Activated CD8-positive, alpha-beta T cell treated with anti-CD3 and anti-CD28 coated beads, Interleukin-2, amount 10 ng/mL, durations not matched to agents 7 days and 5 days (primary cell): ENCODE measurements at places on chromosomes 4 and X.

GRCh38 chrX:147978931-147979330 lies 2.2 kb upstream of the FMR1NB start:
- DNase-seq, result no peak

DNA sequence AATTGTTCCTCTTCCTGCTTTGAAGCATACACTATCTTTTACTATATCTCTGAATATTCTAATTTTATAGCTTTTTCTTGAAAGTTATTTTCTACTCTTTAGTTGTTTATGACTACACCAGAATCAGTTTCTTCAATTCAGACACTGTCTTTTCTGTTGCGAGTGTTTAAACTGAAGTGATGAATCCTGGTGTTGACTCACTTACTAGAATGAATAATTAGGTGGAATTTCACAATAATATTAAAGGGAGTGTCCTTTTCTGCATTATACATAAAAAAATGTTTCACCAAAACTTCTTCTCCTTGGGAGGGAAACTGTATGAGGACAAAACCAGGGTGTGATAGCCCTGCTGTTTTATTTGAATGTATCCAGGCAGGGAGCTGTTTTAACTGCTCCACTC lies 1383.1 kb downstream of the C4orf33 start:
- no peak for DNase-seq

DNA sequence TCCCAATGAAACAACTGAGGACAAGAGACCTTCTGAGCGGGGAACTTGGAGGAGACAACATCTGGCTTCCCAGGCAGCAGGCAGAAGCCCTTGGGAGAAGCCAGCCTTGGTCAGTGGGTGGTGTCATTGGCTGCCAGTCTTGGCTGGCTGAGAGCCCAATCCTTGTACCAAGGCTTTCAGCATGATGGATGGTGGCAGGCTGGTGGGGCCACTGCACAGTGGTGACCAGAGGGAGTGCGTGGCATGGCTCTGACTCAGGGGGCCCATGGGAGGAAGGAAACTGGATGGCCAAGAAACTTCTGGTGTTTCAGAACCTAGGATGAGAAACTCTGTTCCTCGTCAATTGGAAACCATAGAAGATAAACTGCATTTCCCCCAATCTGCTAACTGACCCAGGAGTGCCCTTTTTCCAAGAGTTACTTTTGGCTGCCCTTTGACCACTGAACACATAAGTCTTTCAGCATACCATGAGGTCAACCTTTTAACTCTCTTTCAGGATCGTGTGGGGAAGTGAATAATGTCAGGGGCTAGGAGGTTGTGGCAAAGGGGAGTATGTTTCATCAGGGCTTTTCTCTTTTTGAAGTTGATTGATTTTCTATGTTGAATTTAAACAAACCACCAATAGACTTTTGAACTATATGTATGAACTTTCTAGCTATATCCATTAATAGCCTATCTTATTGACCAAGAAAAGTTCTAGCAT lies 60.9 kb downstream of the SOWAHB start:
- no peak for DNase-seq

DNA sequence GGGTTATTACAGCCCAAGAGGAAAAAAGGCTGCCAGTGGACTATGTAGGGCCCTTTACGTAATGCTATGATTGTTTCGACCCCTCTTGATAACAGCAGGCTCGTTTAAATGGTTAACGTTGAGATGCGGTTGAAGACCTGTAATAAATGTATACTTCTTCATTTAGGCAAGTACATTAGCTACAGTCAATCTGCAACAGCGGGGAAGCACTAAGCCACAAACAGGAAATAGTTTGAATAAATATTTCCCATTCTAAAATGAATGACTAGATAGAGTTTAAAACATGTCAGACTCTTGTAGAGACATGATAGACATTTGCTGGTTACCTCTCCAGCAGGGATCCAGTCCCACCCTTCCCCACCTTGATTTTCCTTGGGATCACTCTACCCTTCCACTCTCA lies 38.1 kb upstream of the STIM2 start:
- DNase-seq, result no peak

GRCh38 chrX:115531818-115532403 lies 29.1 kb upstream of the PLS3 start:
- no peak for DNase-seq

DNA sequence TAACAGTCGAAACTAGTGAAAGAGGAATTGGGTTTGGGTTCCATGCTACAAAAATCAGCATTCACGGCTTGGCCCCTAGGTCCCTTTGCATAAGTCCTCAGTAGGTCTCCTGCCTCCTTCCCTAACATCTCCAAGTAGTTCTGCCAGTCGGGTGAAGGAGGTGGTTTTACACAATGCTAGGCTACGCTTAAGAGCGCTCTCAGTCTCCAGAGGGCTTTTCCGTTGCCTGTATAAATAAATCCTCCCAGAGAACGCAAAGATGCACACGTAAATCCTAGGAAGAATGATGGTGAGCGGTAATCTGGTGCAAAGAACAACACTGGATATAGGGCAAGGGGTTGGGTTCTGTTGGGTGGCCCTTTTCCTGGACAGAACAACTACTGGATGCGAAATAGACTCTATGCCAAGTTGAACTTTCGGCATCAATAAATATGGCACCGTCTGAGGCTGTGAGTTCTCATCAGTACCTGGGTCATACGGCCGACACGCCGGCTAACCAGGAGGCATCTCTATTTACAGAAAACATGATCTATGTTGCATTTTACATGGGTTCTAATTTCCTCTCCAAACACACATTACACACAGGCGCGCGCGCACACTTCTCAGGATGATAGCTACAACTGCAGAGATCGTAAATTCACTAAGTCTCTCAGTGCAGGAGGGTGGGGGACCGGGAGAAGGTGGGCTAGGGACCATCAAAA lies 1.3 kb downstream of the CAMK2D start:
- DNase-seq, result peak; percentile 50

DNA sequence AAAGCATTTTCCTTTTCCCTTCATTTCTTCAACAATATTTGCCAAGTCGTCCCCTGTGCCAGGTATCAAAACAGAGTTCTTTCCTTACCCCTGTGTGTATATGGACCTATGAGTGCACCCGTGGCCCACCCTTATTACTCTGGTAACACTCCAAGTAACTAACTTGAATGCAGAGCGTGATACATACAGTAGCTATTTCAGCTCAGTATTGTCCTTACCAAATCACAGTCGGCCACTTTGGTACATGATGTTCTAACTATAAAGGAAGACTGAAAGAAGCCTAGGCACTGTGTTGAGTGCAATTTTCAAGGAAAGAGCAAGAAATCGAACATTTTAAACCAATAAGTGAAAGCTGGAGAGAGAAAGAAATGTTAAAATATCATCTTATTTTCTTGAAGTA lies 88.4 kb downstream of the ARX start:
- DNase-seq, result no peak

DNA sequence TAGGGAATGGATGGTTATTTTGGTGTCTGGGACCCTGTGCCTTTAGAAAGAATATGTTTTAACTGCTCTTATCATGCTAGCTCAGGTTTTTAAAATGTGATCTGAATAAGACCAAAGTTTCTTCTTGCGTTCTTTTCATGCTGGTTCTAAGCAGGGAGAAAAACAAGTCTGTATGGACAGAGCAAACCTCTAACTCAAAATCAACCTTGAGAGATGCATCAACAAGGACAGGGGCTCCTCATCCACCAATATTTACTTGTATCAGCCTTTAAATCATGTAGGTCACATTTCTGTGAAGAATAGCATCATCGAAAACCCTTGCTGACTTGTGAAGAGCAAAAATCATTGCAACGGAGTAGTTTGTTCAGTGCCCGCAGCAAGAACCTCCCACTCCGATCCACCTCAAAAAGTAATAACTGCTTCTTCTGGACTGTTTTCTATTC lies 1.2 kb downstream of the ATP10D start:
- DNase-seq, result no peak

GRCh38 chrX:123277821-123278220 lies 93.7 kb downstream of the GRIA3 start:
- DNase-seq, result no peak

- no peak for DNase-seq
These were observed 2.9 kb downstream of the PF4 start for GRCh38 chr4:73978886-73979285.

- no peak for DNase-seq
These were observed 9.4 kb downstream of the IL15 start for GRCh38 chr4:141645611-141646340.

DNA sequence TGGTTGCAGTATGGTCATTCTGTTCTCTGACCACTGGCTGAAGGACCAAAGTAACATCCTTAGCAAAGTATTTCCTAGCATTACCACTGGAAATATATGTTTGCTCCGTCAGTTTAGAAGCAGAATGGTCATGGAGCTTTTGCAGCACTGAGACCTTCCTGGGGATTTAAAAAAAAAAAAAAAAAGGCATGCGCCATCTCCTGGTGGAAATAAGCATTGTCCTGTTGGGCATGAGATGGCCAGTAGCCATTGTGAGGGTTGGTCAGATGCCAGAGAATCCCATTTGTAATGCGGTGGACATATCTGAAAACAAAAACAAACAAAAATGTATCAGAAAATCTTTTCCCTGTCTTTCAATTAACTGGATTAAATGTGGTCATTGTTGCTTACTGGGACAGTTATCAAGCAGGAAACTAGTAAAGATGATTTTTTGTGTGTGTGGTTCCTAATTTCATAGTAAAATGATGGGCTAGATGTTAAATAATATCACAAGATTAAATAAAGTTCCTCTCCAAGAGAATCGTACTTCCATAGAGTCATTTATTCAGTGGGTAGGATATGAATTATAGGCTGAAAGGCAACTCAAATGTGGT lies 139.6 kb downstream of the SOWAHB start:
- DNase-seq, result no peak
